ENCODE measurements at places on chromosomes 16 and 17.

GRCh38 chr16:26950636-26951035, 116.1 kb upstream of the C16orf82 start:
- no peak for DNase-seq

DNA sequence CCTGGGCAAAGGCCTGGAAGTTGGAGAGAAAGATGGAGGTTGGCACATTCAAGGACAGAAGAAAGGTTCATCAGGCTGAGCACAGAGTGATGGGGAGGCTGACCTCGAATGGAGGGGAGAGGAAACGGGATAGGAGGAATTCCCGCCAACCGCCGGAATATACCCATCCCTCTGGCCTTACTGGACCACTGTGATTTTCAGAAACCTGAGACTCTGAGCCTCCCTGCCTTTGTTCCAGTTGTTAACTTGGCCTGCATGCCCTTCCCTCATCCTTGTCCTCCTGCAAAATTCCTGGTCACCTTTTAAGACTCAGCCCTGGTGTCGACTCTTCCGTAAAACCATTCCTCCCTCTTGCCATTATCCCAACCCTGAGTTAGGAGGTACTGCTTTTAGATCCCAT, 107.6 kb downstream of the VAT1L start:
- DNase-seq = no peak

GRCh38 chr17:82428546-82428945, 10.2 kb upstream of the OGFOD3 start:
- DNase-seq = no peak

DNA sequence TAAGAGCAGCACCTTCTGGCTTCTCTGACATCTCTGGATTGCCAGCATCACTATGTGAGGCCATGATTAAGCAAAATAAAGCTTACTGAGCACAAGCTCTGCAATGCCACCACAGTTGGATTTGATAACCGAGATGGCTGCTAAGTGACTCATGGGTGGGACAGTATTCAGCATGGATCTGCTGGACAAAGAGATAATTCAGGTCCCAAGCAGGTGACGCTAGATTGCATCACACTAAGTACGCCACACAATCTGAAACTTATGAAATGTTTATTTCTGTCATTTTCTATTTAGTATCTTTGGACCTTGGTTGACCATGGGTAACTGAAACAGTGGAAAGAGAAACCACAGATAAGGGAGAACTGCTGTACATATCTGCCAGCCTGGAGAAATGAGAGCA, 27.4 kb downstream of the CDRT15 start:
- DNase-seq = no peak

GRCh38 chr16:61721544-61721943, 314.7 kb downstream of the CDH8 start:
- no peak for DNase-seq

DNA sequence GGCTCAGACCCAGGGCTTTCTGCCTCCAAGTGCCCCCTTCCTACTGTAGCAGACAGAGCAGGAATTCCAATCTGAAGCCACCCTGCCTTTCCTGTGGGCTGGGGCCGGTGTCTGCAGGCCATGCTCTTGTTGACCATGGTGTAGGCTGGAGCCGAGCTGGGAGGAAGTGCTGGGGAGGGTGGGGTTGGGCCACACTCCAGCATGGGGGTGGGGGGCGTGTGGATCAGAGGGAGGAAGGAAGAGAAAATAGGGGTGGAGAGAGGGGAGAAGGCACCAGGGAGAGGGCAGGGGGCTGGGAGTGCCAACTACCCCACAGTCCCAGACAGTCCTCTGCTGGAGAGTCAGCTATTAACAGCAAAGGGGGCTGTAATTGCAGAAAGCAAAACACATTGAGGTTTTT, 54.3 kb upstream of the JPH3 start:
- no peak for DNase-seq

GRCh38 chr16:84220851-84221250, 19.0 kb downstream of the KCNG4 start:
- no peak for DNase-seq

DNA sequence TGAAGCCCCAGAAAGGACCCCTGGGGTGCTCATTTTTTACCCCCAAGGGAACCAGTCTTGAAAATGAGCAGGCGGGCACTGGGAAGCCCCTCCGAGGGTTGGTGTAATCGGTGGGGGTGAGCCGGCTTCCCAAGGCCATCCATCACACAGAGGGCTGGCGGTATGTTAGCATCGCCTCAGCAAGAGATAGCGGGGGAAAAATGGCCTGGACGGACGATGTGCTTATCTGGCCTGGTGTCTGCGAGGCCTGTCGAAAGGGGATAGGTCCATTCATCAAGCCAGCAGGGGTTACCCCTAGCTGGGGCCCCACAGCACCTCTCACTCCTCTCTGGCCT, 188.9 kb downstream of the IRF8 start:
- no peak for DNase-seq

GRCh38 chr17:3968886-3969524, 4.8 kb upstream of the ATP2A3 start:
- no peak for DNase-seq

- DNase-seq = no peak
Measured at GRCh38 chr16:2689968-2690801, 7.9 kb downstream of the KCTD5 start.

GRCh38 chr16:90015586-90016338, 3.5 kb downstream of the DBNDD1 start:
- no peak for DNase-seq

- no peak for DNase-seq
Measured at GRCh38 chr17:12485361-12485906, 180.3 kb upstream of the MYOCD start.

- DNase-seq = no peak
Measured at GRCh38 chr16:86961171-86961601, 356.0 kb downstream of the C16orf95 start.

GRCh38 chr16:11964761-11965551, at the start of gene TNFRSF17:
TNFRSF17 (plus strand) TSS chr16:11965210; CDS start chr16:11965325, 115 bp downstream.
- no peak for DNase-seq

DNA sequence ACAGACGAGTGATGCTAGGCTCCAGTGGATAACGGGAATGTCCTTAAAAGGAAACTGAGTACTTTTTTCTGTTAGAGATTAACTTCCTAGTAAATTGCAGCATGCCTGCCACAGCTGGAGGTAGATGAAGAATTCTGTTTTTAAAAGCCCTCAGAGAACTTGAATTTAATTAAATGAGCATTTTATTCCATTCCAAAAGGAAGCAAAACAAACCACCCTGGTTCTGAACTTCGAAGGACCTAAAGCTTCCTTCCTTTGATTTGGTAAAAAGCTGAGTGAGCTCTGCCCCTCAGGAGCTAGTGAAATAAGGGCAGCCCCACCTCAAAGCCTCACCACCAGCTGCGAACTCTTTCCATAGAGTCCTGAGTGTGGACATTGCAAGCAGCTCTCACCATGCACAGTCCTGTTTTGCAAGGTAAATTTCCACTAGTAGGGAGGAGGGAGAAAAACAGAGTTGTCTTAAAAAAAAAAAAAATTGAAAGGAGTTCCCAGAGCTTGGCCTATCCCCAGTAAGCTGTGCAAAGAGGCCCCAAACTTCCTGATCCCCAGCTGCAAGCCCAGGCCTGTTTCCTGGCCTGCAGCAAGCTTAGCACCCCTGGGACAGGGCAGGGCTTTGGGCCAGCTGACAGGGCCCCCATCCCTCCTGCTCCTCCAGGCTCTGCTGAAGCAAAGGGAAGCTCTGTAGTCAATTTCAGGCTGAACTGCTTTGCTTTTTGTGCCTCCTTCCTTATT, 11.2 kb downstream of the CHD9NB start:
- no peak for DNase-seq

DNA sequence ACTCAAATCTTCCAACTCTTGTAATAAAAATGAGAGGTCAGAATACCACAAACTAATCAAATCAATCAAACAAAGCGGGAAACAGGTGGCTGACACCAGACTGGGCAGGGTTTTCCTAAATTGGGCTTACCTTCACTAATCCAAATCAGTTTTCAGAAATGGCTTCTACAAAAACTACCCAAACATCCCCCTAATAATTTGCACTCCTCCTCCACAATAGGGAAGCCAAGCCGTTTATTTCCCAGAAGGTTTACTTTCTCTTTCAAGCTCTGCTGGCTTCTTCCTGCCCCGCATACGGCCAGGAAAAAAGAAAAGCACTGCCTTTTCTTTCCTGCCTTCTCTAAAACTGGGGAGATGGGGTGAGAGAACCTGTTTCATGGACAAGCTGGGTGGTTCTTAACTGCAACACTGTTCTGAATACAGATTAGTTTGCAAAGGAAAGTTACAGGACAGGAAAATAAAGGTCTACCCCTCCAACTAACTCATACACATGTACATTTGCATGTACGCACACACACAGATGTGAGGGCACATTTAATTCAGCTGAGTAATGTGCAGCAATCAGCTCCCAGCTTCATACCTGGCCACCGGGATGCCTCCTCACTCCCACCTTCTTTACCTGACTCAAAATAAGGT, 9.2 kb downstream of the STAT3 start:
- DNase-seq = no peak

DNA sequence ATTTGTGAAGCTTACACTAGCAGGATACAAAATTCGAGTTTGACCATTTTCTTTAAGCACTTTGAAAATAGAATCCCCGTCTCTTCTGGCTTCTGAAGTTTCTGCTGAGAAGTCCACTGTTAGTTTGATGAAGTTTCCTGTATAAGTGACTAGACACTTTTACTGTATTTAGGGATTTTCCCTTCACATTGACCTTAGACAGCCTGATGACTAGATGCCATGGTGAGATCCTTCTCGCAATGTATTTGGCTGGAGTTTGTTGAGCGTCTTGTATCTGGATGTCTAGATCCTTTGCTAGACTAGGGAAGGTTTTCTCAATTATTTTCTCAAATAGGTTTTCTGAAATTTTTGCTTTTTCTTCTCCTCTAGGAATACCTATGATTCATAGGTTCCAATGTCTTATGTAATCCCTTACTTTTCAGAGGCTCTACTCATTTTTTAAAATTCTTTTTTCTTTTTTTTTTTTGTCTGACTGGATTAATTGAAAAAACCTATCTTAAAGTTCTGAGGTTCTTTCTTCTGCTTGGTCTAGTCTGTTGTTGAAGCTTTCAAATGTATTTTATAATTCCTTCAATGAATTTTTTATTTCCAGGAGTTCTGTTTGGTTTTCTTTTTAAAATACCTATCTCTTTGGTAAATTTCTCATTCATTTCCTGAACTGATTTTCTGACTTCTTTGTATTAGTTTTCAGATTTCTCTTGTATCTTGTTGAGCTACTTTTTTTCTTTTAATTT, 63.7 kb upstream of the ABCC11 start:
- no peak for DNase-seq

- DNase-seq = no peak
Measured at GRCh38 chr17:58334256-58334655, 5.7 kb upstream of the TSPOAP1 start.

- no peak for DNase-seq
Measured at GRCh38 chr17:39618956-39619785, 7.6 kb upstream of the PPP1R1B start.

- DNase-seq = no peak
Measured at GRCh38 chr17:37131669-37132611, 183.2 kb downstream of the AATF start.

DNA sequence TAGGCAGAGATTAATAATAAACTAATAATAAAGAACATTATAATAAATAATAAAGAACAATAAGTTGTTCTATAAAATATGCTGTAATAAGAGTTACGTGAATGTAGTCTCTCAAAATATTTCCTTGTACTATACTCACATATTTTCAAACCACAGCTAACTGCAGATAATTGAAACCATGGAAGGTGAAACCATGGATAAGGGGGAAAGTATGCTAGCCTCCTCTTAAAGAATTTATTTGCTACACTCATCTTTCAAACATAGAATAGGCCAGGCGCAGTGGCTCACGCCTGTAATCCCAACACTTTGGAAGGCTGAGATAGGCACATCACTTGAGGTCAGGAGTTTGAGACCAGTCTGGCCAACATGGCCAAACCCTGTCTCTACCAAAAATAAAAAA, 18.5 kb downstream of the CYTH1 start:
- no peak for DNase-seq

DNA sequence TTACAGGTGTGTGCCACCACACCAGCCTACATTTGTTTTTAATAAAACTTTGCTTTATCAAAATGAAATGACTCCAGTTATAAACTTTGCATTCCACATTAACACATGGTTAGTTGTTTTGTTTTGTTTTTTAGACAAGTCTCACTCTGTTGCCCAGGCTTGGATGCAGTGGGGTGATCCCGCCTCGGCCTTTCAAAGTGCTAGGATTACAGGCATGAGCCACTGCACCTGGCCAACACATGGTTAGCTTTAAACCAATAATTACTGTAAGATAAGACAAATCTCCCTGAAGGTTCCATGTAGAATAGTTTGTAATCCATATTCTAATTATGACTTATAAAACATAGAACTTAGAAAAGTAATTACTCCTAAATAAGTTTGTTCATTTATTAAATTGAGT, 89.8 kb upstream of the MED13 start:
- no peak for DNase-seq

GRCh38 chr17:13788385-13788784, 186.7 kb upstream of the HS3ST3A1 start:
- no peak for DNase-seq

GRCh38 chr17:32541640-32542039, 54.8 kb downstream of the CDK5R1 start:
- no peak for DNase-seq

DNA sequence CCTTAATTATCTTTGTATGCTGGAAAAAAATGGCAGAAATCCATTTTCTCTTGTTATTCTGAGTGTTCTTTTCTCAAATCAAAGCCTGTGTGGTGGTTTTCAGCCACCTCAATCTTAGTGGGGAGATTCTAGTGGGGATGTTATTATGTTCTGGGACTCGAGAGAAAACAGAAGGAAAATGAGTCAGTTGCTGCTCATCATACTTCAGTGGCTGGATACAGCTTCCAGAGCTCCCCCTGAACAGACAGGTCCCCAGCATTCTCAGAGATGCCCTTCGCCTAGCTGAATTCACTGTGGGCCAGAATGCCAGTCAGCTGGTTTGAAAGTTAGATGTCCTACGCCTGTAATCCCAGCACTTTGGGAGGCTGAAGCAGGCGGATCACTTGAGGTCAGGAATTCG, 8.5 kb downstream of the ST6GALNAC1 start:
- DNase-seq = no peak

DNA sequence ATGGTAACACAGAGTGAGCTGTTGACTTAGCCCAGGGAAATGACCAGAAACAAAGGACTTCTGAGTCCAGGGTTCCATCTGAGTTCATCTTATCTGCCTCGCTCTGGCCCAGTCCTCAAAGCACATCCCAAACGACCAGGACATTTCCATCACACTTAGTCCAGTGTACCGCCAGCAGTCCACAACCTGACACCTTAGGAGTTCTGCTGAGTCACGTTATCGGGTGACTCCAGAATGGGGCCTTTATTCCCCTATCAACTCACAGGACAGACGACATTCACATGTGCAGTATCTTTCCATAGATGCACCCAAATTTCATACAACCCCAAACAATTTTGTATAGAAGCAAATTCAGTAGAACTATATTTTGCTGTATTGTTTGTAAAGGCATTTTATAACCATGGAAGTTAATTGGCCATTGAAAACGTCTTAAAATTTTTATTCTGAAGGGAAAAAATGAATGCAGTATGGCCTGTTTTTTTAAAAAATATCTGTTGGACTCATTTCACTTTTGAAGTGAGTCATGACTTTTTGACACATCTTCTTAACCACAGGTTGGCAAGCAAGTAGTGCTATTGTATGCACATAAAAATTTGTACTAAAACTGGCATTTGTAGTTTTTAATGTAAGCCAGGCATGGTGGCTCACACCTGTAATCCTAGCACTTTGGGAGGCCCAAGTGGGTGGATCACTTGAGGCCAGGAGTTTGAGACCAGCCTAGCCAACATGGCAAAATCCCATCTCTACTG, 46.3 kb downstream of the ZNF18 start:
- DNase-seq = no peak

Data from CD4-positive, alpha-beta T cell treated with Interleukin-6 at 100 ng/mL for 8 hours (primary cell).